Smooth muscle cell of the pulmonary artery (primary cell): ENCODE measurements at places on chromosomes 16 and 17. TPM values are rescaled to one million over a fixed set of nuclear protein-coding genes. Genes with fewer than 3 reads are reported as not detected.

Gene DNAI2
- total RNA-seq: not detected in 2 replicates

Gene KRT20
- not detected in 2 replicates for total RNA-seq

Gene CLEC3A
- total RNA-seq: not detected in 2 replicates

Gene OTOP2
- not detected in 2 replicates for total RNA-seq

Gene ORMDL3
- total RNA-seq: 98.0 and 118 TPM in 2 replicates

Gene CREBBP
- total RNA-seq: 19.6 and 21.4 TPM in 2 replicates

Gene CCL5
- total RNA-seq: 0.07 TPM in 1 of 2 replicates, not detected in the other

Gene TMEM132E
- 0.07 TPM in 2 replicates for total RNA-seq

Gene TAC4
- total RNA-seq: not detected in 2 replicates

Gene OTOP3
- not detected in 2 replicates for total RNA-seq

Gene TBX6
- 0.13 and 0.20 TPM in 2 replicates for total RNA-seq

Gene KRT222
- not detected in 2 replicates for total RNA-seq

Gene CCL2
- total RNA-seq: 163 and 208 TPM in 2 replicates

Gene MTSS2
- total RNA-seq: 29.5 and 31.2 TPM in 2 replicates

Gene IL17C
- not detected in 2 replicates for total RNA-seq

Gene CSH2
- not detected in 2 replicates for total RNA-seq

Gene TBC1D3C
- 0.39 TPM in 1 of 2 replicates, not detected in the other for total RNA-seq

Gene ZNF598
- 16.4 and 29.0 TPM in 2 replicates for total RNA-seq

Gene SPIRE2
- total RNA-seq: 0.72 and 1.1 TPM in 2 replicates

Gene HAP1
- under 0.01 and 0.07 TPM in 2 replicates for total RNA-seq

Gene TMEM238L
- not detected in 2 replicates for total RNA-seq

Gene TBC1D3H
- not detected in 2 replicates for total RNA-seq

Gene PYDC1
- not detected in 2 replicates for total RNA-seq

Gene KRTAP9-4
- not detected in 2 replicates for total RNA-seq

Gene MT3
- 0.59 TPM in 2 replicates for total RNA-seq

Gene KRTAP3-3
- total RNA-seq: not detected in 2 replicates

Gene FNDC8
- not detected in 2 replicates for total RNA-seq

Gene NDRG4
- total RNA-seq: 6.2 and 10.2 TPM in 2 replicates

Gene RASL10B
- 2.0 and 3.0 TPM in 2 replicates for total RNA-seq

Gene PYY
- not detected in 2 replicates for total RNA-seq

Gene WRAP53
- total RNA-seq: 2.7 and 3.5 TPM in 2 replicates

Gene NUTF2
- total RNA-seq: 119 and 132 TPM in 2 replicates

Gene BCAR1
- 73.6 and 165 TPM in 2 replicates for total RNA-seq

Gene ABHD15
- total RNA-seq: 8.8 and 10.1 TPM in 2 replicates

Gene C16orf89
- 2.9 and 3.0 TPM in 2 replicates for total RNA-seq

Gene CD79B
- 3.6 TPM in 1 of 2 replicates, not detected in the other for total RNA-seq

Gene SEZ6L2
- total RNA-seq: 65.5 and 78.6 TPM in 2 replicates

Gene NPIPA3
- 0.69 and 0.98 TPM in 2 replicates for total RNA-seq

Gene FOXO3B
- 4.5 and 7.0 TPM in 2 replicates for total RNA-seq

Gene RPA1
- total RNA-seq: 33.6 and 33.9 TPM in 2 replicates
